ENCODE measurements at places on chromosomes 1 and 21.

DNA sequence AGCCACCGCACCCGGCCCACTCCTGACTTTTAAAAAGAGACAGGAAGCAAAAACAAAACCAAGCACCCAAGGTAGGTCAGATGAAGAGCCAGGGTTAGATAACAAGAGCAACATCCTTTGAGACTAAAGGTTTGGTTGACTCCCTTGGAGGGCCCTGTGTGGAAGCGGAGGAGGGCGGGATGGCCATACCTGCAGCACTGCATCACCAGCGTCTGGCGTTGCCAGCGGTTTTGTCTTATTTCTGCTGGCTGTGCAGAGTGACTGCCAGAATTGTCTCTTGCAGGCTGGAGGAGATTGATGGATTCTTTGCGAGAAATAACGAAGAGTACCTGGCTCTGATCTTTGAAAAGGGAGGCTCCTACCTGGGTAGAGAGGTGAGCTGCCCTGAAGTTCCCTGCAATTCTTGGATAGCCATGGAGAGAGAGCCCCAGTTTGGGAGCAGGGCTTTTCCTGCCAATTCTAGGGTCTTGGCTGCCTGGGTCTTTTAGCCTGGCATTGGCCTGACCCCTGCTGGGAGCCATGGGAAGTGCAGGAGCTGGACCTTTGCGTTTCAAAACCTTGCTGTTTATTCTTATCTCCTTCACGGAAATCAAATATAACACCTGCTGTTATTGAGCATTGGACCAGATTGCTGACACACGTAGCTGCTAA, 24.0 kb downstream of the QSOX1 start:
- DNase-seq: no peak

GRCh38 chr1:174815474-174815908, 184.3 kb upstream of the CACYBP start:
- no peak for DNase-seq

DNA sequence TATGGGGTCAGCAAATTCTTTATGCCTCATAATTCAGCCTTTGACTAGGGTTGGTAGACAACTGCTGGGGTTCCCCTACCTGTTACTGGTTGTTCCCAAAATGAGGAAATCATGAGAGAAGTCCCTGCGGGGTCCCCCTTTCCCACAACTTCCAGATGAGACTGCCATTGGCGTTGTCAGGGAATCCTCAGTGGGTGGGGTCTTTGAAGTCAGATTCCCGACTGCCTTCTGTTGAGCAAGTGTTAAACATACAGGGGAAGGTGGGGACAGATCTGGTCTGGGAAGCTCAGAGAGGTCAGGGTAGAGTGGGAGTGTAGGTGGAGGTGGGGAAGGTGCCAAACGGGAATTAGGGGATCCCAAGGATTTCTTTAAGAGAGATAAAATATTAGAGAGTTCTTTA, 14.7 kb downstream of the HSD3B2 start:
- no peak for DNase-seq

DNA sequence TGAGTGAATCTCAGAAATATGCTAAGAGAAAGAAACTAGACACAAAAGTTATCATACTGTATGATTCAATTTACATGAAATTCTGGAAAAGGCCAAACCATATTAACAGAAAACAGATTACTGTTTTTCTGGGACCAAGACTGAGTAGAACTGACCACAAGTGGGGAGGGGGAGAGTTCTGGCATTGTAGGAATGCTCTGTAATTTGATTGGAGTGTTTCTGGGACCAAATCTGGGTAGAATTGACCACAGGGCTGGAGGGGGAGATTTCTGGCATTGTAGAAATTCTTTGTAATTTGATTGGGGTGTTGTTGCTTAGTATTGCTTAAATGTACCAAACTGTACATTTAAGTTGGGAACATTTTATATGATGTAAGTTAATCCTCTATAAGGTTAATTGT, 3.4 kb upstream of the OR10K1 start:
- no peak for DNase-seq

- no peak for DNase-seq
Measured at GRCh38 chr21:16125274-16125673, 395.5 kb downstream of the USP25 start.

- no peak for DNase-seq
Measured at GRCh38 chr1:118961156-118961555, 27.0 kb downstream of the TBX15 start.

- no peak for DNase-seq
Measured at GRCh38 chr1:228035844-228036243, 29.0 kb downstream of the WNT3A start.

- no peak for DNase-seq
Measured at GRCh38 chr1:212313616-212314015, 28.4 kb downstream of the PPP2R5A start.

GRCh38 chr1:59143811-59144210, 153.1 kb upstream of the FGGY start:
- no peak for DNase-seq

DNA sequence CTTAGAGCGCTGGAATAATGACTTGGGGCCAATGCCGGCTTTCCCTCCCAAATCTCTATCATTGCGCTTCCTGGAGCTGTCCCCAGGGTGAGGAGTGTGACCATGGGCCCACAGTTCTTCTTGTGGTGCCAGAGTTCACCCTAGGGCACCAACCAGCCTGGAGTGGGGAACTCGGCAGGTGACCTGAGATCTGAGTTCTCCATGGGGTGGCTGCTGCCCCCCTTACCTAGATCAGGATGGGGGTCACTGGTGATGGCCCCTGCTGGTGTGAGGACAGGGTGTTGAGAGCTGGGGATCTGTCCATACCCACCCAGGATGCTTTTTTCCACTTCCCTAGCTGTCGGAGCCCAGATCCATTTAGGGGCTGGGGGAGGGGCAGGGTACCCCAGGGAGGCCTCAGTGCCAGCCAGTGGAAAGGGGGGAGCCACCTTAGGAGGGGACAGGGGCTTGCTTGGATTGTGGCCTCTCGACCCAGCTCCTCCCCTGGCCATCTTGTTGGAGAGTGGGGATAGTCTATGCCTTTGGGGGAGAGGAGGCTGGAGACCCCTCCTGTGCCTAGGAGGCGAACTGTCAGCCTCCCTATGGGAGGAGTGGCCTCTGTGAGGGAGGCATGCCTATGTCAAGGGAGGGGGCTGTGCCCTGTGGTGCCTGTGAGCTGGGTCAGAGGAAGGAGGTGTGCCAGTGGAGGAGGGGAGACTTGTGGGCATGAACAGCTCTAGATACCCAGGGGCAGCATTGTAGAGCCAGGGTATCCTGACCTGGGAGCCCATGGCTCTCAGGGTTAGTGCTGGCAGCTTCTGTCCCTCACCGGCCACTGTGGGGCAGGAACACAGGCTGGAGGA, 1.7 kb downstream of the FOXO6 start:
- DNase-seq: no peak

- DNase-seq: no peak
Measured at GRCh38 chr1:248839168-248839555, 1.1 kb downstream of the ZNF672 start.

- no peak for DNase-seq
Measured at GRCh38 chr1:19765623-19766022, 34.1 kb downstream of the TMCO4 start.

GRCh38 chr1:182649041-182649440, 35.3 kb downstream of the RGS8 start:
- DNase-seq: no peak

- no peak for DNase-seq
Measured at GRCh38 chr21:46639489-46640386, 4.3 kb downstream of the PRMT2 start.
